ENCODE measurements at places on chromosomes 12 and 14. TPM values are rescaled to one million over a fixed set of nuclear protein-coding genes. Genes with fewer than 3 reads are reported as not detected.

IAPP gene
- not detected for total RNA-seq

NT5DC3 gene
- total RNA-seq, result 14.2 TPM

BEST3 gene
- total RNA-seq, result not detected

NRXN3 gene
- total RNA-seq, result not detected

HNF1A gene
- not detected for total RNA-seq

TAS2R8 gene
- not detected for total RNA-seq

TPI1 gene
- total RNA-seq, result 1,427 TPM

ZC2HC1C gene
- 0.71 TPM for total RNA-seq

FAM222A gene
- 2.4 TPM for total RNA-seq

DPF3 gene
- 4.3 TPM for total RNA-seq

TMEM119 gene
- 0.12 TPM for total RNA-seq

GRCh38 chr12:116726694-116727093, 11.2 kb downstream of the SPRING1 start:
- DNase-seq, result no peak
- peaks cover 15% of the 10 kb centered on the region for H3K36me3 ChIP-seq
- no peak overlapping the region for H3K27ac ChIP-seq

GRCh38 chr12:117499759-117500485, 138.5 kb upstream of the NOS1 start:
- no peaks in the 10 kb centered on the region for H3K27me3 ChIP-seq
- H3K4me1 ChIP-seq, result no peaks in the 10 kb centered on the region
- no peak overlapping the region for H3K27ac ChIP-seq
- H3K36me3 ChIP-seq, result no peaks in the 10 kb centered on the region
- DNase-seq, result no peak
- H3K4me3 ChIP-seq, result no peak overlapping the region

DNA sequence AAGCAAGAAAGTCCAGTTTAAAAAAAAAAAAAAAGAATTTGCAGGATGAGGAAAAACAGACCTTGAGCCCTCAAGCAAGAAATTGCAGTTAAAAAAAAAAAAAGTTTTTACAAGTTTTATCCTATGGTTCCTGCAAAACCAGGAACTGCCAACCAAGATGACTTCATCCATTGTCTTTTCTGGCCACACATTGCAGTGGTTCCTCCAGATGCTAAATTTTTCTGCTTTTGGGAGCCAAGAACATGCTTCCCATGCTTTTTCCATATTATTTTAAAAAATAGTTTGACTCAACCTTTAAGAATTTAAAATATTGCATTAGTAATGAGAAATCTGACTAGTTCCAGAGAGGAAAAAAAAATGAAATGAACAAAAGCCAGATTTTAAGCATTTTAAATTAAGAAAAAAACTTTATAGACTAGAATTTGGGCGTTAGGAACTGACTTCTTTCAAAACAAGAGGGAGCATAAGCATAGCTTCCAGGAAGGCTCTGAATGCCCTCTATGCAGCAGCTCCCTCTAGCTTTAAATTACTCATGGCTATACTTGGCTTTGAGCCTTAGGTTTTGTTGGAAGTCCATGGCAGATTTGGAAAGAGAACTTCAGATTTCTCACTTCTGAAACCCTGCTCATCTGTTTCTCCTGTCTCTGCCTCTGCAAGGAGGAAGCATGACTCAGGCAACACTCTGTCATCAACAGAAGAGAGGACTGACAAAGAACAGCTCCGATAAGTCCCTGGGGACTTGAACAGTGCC, 124.5 kb downstream of the GPR65 start:
- H3K4me3 ChIP-seq, result no peak overlapping the region
- H3K4me1 ChIP-seq, result peaks cover 8% of the 10 kb centered on the region
- H3K27me3 ChIP-seq, result peaks cover 9% of the 10 kb centered on the region
- DNase-seq, result no peak

DNA sequence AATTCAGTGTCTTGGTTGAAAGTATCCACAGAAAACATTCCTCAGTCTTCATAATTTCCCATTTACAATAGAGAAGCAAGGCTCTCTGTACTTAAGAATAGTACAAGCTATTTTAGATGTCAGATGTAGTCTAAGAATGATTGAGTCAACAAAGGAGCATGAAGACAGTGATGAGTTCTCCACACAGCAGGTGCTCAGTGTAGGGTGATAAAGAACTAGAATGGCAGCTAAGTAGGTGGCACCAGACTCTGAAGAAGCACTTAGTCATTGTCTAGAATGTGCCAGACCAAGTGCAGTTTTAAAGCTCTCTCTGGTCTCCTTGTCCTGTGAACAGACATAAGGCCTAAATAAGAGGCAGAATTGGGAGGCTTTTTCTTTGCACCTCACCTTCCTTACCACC, 504.6 kb downstream of the NRXN3 start:
- no peak for DNase-seq
- no peaks in the 10 kb centered on the region for H3K4me1 ChIP-seq
- H3K4me3 ChIP-seq, result no peak overlapping the region

- DNase-seq, result no peak
- peaks cover 45% of the 10 kb centered on the region for H3K27me3 ChIP-seq
- no peak overlapping the region for H3K27ac ChIP-seq
- H3K4me3 ChIP-seq, result peak overlapping the region; percentile 19
Observed at GRCh38 chr12:49297695-49298060, 2.7 kb downstream of the PRPH start.

GRCh38 chr12:131001493-131001892, 47.8 kb downstream of the ADGRD1 start:
- no peak for DNase-seq
- no peaks in the 10 kb centered on the region for H3K4me1 ChIP-seq
- H3K27me3 ChIP-seq, result no peaks in the 10 kb centered on the region
- no peak overlapping the region for H3K4me3 ChIP-seq
- H3K27ac ChIP-seq, result no peak overlapping the region

GRCh38 chr12:117356048-117356447, 5.4 kb downstream of the NOS1 start:
- DNase-seq, result no peak
- no peaks in the 10 kb centered on the region for H3K4me1 ChIP-seq
- H3K27ac ChIP-seq, result no peak overlapping the region
- H3K27me3 ChIP-seq, result peaks cover 18% of the 10 kb centered on the region
- H3K36me3 ChIP-seq, result no peaks in the 10 kb centered on the region

DNA sequence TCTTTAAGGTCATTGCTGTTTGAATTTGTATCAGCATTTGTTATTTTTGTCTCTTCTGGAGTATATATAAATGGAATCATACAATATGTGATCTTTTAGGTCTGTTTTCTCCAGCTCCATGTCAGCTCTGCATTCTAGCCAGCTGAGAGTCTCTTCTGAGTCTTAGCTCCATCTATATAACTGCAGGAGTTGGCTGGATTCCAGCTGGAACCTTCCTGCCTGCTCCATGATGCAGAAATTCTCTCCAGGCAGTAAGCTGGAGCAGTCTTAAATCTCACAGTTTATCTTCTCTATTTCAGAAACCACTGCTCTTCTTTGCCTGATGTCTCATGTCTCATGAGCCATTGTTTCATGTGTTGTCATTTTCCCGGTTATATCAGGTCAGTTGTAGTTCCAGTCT, 827.6 kb downstream of the NRXN3 start:
- no peak overlapping the region for H3K27ac ChIP-seq
- no peak overlapping the region for H3K4me3 ChIP-seq
- H3K4me1 ChIP-seq, result no peaks in the 10 kb centered on the region
- H3K27me3 ChIP-seq, result no peaks in the 10 kb centered on the region
- DNase-seq, result no peak

DNA sequence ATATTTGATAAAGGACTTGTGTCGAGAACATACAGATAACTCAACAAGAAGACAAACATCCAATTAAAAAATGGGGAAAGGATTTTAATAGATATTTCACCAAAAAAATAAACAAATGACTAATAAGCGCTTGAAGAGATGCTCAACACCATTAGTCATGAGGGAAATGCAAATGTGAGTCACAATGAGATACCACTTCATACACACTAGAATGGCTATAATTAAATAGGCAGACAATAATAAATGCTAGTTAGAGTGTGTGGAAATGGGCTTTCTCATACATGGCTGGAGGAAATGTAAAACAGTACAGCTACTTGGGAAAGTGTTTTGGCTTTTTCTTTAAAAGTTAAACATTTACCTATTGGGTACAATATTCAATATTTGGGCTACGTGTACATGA, 34.8 kb downstream of the DLK1 start:
- no peak overlapping the region for H3K4me3 ChIP-seq
- no peaks in the 10 kb centered on the region for H3K4me1 ChIP-seq
- H3K27ac ChIP-seq, result no peak overlapping the region
- H3K36me3 ChIP-seq, result no peaks in the 10 kb centered on the region

- H3K27me3 ChIP-seq, result no peaks in the 10 kb centered on the region
- H3K36me3 ChIP-seq, result peaks cover 2% of the 10 kb centered on the region
Observed at GRCh38 chr14:104520620-104521410, 58.7 kb upstream of the C14orf180 start.
